ENCODE measurements at places on chromosomes 11 and 22. TPM values are rescaled to one million over a fixed set of nuclear protein-coding genes. Genes with fewer than 3 reads are reported as not detected.
A peak's percentile ranks its signal among the peaks of the same experiment; 100 is the strongest.

- no peak for DNase-seq
Observed at GRCh38 chr22:38862375-38863329, 9.4 kb downstream of the CBX6 start.

DNA sequence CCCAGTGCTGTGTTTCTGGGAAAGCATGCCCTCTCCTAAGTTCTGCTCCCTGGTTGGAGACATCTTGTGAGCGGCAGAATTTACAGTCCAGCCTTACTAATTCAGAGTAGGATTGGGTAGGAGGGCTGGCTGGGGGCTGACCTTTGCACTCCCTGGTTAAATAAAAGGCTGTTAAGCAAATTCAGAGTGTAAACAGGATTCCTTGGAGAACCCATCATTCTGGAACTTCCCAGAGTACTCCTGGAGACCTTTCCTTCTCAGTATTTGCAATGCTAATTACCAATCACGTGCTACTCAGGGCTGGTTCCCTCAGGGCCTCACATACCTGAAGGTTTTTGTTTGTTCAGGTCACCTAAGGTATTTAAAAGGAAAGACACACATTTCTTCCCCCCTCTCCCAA is 340.2 kb downstream of the TBC1D22A start:
- DNase-seq = no peak

GRCh38 chr11:16043617-16044016 is 312.7 kb downstream of the SOX6 start:
- no peak for DNase-seq

DNA sequence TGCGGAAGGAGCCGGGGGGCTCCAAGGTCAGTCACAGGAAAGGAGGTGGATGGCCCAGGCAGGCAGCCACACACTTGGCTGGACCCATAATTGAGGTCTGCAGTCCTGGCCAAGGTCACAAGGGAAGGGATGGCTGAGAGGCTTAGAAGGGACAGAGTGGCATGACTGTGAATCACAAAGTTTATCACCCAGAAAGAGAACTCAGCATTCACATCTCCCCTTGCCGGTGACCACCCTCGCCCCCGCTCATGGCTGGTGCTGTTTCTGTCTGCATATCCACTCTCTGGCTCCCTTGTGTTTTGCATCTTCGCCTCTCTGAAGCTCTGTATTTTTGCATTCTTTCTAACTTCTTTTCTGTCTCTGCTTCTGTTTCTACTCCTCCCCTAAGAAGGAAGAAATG is 117.5 kb downstream of the FEZ1 start:
- peak; percentile 71 for DNase-seq

DNA sequence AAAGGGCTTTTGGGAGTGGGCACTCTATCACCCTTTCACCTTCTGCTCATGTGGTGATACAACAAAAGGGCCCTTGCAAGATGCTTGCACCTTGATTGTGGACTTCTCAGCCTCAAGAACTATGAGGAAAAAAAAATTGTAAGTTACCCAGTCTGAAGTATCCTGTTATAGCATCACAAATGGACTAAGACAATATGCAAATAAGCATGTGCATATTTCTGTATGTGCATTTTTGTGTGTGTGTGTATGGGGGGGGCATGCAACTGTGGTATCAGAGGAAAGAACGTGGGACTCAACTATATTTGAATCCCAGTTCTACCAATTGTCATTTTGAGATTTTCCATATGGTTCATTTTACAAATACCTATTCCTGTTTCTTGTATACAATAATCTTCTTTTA is 10.9 kb downstream of the JRKL start:
- DNase-seq = no peak

DNA sequence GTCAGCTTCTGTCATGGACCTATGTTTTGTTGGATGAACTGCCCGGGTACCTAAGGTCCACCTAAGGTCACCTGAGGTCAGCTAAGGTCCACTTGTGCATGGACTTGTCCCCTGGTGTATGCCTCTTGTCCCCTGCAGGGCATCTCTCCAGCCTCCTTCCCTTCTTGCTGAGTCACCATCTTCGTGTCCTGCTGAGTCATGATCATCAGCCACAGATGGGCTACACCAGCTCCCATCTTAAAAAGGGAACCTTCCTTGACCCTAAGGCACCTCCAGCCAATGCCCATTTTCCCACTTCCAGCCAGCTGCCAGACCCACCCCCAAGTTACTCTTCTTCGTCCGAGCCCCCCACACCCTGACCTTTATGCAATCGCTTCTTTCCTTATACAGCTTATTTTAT is 544.9 kb downstream of the TBC1D22A start:
- no peak for DNase-seq

DNA sequence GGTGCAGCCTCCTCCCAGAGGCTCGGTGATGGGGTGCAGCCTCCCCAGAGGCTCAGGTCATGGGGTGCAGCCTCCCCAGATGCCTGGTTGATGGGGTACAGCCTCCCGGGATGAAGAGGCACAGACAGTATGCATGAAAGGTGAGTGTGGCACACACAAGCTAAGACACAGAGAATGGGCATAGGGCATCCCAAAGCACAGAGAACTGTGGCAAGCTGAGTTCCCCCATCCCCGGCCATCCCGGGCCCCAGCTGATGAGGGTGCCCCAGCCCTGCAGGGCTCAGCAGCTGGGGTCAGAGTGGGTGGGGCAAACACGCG is 4.8 kb upstream of the SYT8 start:
- no peak for DNase-seq

DNA sequence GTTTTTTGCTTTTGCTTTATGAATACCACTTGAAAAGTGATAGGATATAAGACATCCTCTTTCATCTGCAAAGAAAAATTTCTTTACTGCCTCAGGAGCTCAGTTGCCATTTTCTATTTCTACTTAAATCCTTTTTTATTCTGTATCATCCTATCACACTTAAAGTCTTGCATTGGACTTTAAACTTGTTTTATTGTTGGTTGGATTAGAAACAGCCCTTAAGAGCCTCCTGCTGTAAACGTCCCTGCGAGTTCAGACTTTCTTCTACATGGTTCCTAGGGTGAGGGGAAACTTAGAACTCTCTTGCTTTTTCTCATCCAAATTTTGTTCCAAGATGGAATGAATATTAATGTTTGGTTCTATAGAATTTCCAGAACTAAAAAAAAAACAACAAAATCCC is 234.3 kb downstream of the JRKL start:
- DNase-seq = no peak

- no peak for DNase-seq
Observed at GRCh38 chr11:128610721-128611617, 23.6 kb upstream of the ETS1 start.

DNA sequence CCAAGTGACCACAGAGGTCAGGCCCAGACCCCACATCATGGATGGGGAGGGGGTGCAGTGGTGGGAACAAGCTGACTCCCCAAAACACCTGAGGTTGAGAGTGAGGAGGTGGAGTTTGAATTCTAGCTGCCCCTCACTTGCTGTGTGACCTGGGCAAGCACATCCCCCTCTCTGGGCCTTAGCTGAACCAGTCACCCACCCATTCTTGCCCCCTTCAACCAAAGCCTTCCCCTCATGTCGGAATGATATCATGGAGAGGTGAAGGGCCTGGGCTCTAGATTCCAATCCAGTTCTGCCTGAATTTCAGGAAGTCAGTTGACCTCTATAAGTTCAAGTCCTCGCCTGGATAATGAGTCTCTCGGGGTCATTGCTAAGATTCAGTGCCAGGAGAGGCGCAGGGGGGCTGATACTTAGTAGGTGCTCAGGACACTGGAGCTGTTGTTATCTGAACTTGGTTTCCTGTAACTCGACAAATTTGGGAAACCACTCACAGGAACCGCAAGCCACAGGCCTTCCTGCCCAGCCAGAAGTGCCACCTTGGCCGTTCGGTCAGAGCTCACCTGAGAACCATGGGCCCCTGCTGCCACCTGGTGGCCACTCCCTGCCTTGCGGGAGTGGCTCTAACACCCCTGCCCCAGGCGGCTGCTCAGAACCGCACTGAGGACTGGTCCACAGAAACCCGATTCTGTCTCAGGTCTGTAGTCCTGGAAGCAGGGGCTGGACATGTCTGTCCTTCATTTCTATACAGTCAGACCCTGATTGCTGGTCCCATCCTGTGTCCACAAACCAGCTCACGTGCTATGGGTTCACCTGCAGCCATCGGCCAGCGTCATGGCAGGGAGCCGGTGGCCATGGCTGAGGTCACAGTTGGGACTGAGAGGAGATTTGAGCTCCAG is 6.9 kb downstream of the CDC42EP1 start:
- no peak for DNase-seq

DNA sequence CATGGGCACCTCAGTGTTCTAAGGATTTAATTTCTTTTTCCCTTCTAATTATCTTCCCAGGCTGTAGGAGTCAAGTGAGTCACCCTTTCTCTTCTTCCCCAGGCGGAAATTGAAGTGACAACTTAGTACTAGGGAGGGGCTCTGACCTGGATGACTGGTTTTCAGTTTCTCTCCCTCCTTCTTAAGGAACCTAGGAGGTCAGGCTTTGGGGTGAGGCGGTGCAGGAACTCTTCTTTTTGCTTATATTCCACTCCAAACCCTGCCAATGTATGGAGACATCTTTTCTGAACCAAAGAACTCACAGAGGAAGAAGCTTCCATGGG is 12.6 kb downstream of the ZDHHC5 start:
- no peak for DNase-seq

Gene LIF
- polyA plus RNA-seq = 1.6 TPM

Gene MFRP
- polyA plus RNA-seq = not detected

Gene AKIP1
- polyA plus RNA-seq = 21.2 TPM

Gene FOLH1
- polyA plus RNA-seq = 21.4 TPM

Gene MS4A7
- polyA plus RNA-seq = 5.7 TPM

Gene SULT4A1
- polyA plus RNA-seq = 4.0 TPM

Gene DMC1
- polyA plus RNA-seq = 8.1 TPM

Gene ACR
- 0.38 TPM for polyA plus RNA-seq

Gene DEAF1
- polyA plus RNA-seq = 45.6 TPM

Gene AQP11
- polyA plus RNA-seq = 6.3 TPM

Gene ZNF280A
- polyA plus RNA-seq = not detected

All from left kidney (tissue), 8 donors.